Uterus (tissue), 4 donors: ENCODE measurements at places on chromosomes 4 and X.

DNA sequence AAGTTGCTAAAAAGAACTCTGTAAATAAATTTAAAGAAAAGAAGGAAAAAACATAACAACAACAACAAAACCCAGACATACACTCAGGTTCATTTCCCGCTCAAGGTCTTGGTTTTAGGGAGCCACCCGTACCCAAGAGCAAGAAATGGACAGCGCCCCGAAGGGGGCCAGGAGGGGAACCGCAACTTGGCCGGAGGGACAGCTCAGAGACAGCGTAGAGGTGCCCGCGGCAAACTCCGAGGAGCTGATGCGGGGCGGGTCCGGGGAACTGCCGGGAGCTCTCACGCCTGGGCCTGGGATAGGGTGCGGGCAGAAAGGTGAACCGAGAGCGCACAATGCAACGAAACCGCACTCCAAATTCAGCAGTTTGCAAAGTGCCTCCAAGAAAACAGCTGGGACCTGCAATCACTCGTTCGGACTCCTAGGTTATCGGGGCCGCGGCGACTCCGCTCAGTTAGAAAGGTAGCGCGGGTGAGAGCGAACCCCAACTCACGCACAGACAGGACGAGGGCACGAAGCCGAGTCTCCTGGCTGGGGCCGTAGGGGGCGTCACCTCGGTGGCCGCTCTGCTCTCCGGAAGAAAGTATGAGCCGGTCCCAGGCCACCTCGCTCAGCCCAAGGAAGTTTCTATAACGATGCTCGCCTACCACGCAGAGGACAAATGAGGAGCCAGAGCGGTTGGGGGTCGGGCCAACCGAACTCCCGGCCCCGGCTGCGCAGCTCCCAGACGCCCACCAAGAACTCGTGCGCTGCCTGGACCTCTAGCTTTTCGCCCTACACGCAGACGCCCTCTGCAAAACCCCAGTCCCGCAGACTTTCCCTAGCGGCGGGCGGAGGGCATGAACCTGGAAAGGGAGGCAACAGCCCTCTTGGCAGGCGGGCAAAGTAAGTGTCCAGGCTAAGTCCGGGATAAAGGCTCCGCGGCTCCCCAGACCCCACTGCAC, 1.4 kb downstream of the NDNF start:
- DNase-seq = peak; percentile 18

DNA sequence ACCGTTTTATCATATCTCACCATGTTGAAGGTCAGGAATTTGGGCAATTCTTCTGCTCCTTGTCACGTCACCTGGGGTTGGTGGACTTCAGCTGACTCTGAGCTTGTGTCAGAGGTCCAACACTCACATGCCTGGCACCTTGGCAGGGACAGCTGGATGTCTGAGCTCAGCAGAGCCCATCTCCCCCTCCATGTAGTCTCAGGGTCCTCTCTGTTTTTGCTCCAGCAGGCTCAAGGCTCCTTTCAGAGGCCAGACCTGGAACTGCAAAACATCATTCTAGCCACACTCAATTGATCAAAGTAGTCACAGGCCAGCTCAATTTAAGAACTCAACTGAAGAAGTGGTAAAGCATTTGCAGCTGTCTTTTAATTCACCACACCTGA, 45.4 kb downstream of the EDNRA start:
- DNase-seq = no peak

- DNase-seq = no peak
These were observed 622.9 kb downstream of the PCDH7 start for GRCh38 chr4:31343061-31343460.

DNA sequence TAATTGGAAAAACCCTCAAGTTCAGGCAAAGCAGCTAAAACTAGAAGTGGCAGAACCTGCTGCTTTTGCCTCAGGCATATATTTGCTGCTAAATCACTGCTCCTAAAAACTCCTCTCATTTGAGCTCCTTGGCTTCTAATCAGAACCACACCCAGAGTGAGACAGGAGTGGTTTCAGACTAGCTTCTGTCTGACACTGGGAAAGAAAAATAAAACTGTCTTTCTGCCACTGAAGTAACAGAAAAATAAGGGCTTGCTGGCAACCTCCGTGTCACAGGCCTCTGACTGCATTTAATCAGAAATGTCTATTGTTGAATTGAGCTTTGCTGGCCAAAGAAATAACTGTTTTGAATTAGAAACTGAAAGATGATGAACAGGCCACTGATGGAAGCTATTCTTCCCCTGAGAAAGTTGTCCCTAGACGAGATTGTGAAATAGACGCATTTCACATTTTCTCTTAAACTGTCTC, 52.1 kb upstream of the RAP2C start:
- peak; percentile 31 for DNase-seq

DNA sequence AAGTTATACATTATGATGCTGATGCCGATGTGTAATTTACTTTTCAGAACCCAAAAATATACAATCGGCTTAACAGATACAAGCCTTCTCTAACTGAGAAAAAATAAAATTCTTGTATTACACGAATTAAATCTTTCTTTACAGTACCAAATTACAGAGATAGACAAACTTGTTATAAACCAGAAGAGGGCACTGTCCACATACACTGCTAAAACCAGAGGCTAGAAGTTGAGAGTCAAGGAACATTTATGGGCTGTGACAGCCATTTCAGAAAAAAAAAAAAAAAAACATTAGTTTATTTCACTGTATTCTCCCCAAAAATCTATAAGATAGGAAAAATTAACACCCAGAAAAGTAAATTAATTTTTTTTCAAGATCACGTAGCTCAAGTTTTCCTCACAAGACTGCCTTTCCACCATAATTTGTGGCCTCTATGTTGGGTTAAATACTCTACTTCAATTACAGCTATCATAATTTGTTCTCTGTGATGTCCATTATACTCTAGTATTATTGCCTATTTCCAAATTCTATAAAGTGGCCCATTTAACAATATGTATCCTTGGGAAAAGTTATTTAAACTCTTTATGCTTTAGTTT, 12.0 kb downstream of the EREG start:
- no peak for DNase-seq

DNA sequence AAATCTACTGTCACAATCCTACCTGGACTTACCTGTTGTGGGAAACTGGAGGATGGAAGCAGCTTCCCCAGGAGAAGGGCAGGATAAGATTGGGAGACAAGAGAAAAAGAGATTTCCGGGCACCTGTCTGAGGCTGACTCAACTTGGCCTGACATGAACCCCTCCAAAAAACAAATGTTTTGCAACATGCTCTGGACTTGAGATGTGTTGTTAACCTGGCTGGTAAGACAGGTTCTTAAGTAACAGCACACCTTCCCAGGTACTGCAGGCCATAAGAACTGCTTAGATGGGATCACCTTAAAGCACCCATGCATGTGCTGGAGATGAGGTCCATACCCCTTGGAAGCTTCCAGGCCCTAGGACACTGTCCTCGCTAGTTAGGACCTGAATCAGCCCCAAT, 4.4 kb upstream of the SMIM43 start:
- DNase-seq = no peak

DNA sequence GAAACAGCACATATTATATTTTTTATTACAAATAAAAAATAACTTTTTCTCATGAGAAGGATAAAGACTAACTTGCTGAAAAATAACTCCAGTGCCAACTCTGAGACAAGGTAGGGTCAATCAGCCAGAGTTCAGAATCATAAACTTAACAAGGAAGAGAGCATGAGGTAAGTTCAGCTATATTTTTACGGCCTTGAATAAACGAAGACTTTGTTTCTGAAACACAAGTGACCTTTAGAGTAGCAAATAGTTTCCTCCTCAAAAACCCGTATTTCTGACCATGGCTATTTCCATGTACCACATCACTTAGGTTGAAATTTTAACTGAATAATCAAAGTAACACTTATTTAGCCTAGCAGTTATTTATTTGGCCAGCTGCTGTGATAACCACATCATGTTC, 45.5 kb downstream of the PRDM5 start:
- no peak for DNase-seq
